ENCODE measurements at places on chromosomes 1 and 21.

GRCh38 chr1:219365451-219365850, 191.8 kb downstream of the LYPLAL1 start:
- DNase-seq = no peak

GRCh38 chr1:167616521-167616920, 13.5 kb upstream of the RCSD1 start:
- no peak for DNase-seq

GRCh38 chr1:150568594-150568966, 10.8 kb downstream of the MCL1 start:
- no peak for DNase-seq

DNA sequence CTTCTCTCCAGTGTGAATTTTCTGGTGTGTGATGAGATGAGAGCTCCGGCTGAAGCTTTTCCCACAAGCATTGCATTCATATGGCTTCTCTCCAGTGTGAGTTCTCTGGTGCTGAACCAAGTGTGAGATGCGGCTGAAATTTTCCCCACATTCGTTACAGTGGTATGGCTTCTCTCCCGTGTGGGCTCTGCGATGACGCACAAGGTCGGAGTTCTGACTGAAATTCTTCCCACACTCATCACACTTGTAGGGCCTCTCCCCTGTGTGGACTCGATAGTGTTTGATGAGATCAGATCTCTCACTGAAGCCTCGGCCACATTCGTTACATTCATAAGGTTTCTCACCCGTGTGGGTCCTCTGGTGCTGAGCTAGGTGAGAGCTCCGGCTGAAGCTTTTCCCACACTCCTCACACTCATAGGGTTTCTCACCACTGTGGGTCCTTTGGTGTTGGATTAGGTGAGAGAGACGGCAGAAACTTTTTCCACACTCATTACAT, 7.4 kb downstream of the ZNF436 start:
- no peak for DNase-seq

DNA sequence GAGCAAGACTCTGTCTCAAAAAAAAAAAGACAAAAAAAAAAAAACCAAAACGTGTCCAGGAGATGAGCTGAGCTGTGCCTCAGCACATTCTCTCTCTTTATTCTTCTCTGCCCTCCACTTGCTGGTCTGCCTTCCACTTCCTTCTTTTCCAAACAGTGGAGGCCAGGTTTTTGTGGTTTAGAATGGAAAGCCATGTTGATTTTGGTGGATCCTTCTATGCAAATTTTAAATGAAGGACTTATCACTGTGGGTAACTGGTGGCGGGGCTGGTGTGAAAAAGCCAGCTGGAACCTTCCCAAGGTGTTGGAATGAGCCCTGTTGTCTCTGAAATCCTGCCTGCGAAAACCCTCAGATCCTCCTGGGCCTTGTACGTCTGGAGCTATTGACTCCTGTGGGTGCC, 61.9 kb downstream of the PTPRU start:
- DNase-seq = no peak

DNA sequence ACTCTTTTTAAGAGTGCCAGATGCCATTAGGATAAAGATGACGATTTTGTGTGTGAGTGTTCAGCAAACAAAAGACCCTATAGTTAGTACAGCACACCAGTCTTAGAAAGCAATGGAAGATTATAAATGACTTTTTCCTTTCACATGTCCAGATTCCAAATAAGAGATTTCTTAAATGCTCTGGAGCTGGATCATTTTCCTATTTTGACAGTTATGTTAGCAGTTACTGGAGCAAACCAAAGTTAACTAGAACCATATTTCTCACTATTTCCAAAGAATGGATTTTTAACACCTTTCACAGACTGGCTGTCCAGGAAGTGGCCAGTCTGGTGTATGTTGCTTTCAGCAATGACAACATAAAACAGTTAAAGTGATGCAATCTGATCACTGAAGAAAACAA, 905.8 kb upstream of the ADGRL2 start:
- no peak for DNase-seq

DNA sequence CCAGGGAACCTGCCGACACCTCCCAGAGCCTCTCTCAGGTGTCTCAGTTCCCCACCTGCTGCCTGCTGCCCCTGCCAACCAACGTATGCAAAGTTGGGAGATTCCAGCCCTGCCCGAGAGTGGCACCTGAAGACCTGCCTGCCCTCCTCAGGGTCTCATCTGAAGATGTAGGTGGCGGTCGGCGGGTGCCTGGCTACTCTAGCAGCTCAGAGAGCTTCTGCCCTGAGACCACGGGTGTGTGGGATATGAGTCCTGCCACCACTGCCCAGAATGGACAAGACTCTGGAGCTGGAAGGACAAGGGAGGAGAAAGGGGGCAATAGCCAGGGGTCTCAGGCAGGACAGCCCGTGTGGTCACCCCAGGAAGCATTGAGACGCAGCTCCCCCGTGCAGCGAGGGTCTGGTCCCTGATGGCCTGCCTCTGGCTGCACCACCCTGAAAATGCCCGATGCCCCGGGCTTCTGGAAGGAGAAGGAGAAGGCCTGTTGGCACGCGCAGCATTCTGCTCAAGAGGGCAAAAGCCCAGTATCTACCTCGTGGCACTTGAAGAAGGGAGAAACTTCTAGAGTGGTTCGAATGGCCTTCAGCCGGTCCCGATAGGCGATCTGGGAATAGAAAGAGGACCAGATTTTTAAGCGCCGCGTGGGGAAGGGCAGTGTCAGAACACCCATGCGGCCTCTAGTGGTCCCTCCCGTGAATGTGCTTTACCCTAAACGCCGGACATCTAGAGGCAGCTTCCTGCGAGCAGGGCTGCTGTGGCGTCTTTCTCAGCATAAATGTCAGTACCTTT, 88.8 kb downstream of the STUM start:
- no peak for DNase-seq

GRCh38 chr1:187490266-187490665, 661.5 kb downstream of the PLA2G4A start:
- no peak for DNase-seq

- DNase-seq = no peak
Measured at GRCh38 chr1:28180306-28181305, 4.1 kb upstream of the PTAFR start.

GRCh38 chr1:6596886-6597776, 5.5 kb downstream of the KLHL21 start:
- no peak for DNase-seq

DNA sequence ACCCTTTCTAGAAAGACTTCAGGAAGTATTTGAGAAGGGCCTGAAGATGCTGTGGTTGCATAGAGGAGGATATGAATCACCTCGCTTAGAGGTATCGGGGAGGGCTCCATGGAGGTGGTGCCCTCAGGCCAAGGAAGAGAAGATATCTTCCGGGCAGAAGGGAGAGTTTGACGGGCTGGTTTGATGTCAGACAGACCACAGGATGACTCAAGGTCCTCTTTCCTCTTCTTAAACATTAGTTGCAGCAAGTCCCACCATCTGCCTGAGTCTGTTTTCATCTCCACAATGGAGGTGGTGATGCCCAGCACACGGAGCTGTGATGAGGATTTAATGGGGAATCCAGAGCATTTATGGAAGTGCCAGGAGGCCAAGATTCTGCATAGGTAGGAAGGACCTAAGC, 25.1 kb upstream of the RUNX3 start:
- DNase-seq = no peak

- DNase-seq = no peak
Measured at GRCh38 chr21:27275294-27275927, 308.5 kb upstream of the ADAMTS5 start.

DNA sequence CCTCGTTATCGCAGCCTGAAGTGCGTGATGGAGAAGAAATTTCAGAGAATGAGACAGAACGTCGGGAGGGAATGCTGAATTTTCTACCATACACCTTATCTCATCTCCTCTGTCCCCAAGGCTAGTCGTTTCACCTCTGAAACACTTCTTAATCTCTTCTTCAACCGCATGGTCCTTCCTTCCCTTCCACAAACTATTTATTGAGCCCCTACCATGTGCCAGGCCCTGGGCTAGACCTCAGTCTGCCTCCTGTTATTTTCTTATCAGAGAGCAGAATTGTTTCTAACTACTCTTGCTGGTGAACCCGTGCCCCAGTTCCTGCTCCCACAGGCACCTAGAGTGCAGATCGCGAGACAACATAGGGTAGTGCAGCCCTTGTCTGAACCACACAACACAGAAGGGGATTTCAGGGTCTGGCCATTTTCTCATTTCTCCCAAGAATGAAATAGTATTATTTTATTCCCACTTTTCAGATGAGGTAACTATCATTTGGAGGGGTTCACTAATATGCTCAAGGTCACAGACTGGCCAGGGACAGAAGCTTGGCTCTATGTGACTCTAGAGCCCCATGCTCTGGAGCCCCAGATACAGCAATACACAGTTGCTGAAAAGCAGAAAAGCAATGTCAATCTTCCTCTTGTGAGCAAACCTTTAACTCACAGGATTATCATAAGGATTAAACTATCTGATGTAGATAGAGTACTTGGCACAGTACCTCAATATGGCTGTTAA, 598 bp upstream of the ADIPOR1 start:
- no peak for DNase-seq

- no peak for DNase-seq
Measured at GRCh38 chr21:42336054-42336453, 14.7 kb downstream of the TFF2 start.

DNA sequence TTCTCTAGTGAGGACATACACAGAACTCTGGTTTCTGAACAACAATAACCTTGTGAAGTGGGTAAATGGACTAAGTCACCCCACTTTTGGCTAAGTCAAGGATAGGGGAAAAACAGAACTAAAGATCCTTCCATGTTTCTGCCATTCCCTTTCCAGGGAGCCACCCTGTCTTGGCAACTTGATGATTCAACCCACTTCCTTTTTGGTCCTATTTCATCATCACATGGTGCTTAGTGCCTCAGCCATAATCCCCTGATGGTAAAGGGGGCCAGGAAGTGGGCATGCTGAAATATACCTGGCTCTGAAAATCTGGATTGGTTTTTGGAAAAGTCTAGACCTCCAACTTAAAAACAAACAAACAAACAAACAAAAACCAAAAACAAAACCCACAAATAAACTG, 206.4 kb upstream of the FOXD3 start:
- DNase-seq = no peak

GRCh38 chr1:6815726-6816125, 30.5 kb downstream of the CAMTA1 start:
- no peak for DNase-seq

GRCh38 chr1:154499446-154499845, 2.6 kb upstream of the TDRD10 start:
- no peak for DNase-seq
